Bronchial smooth muscle cell (primary cell): ENCODE measurements at places on chromosomes 1 and 21. TPM values are rescaled to one million over a fixed set of nuclear protein-coding genes. Genes with fewer than 3 reads are reported as not detected.

Gene SWT1
- 4.9 and 6.6 TPM in 2 replicates for total RNA-seq

Gene AKNAD1
- 0.16 and 0.34 TPM in 2 replicates for total RNA-seq

Gene IVL
- not detected in 2 replicates for total RNA-seq

Gene LAPTM5
- under 0.01 TPM in 2 replicates for total RNA-seq

Gene OR2L3
- not detected in 2 replicates for total RNA-seq

Gene PDPN
- 0.86 and 1.1 TPM in 2 replicates for total RNA-seq

Gene CLEC20A
- total RNA-seq, result not detected in 2 replicates

Gene EVI5
- 44.3 and 47.7 TPM in 2 replicates for total RNA-seq

Gene MPL
- total RNA-seq, result not detected in 2 replicates

Gene OR10Z1
- total RNA-seq, result not detected in 2 replicates

Gene GJA8
- total RNA-seq, result not detected in 2 replicates

Gene KCNH1
- total RNA-seq, result not detected in 2 replicates

Gene EDARADD
- under 0.01 TPM in 1 of 2 replicates, not detected in the other for total RNA-seq

Gene DCST2
- 0.09 TPM in 1 of 2 replicates, not detected in the other for total RNA-seq

Gene LRRC53
- not detected in 2 replicates for total RNA-seq

Gene MCOLN2
- total RNA-seq, result 0.26 and 3.0 TPM in 2 replicates

Gene REN
- not detected in 2 replicates for total RNA-seq

Gene MANEAL
- 0.32 and 1.8 TPM in 2 replicates for total RNA-seq

Gene SPATA21
- not detected in 2 replicates for total RNA-seq

Gene TMOD4
- not detected in 2 replicates for total RNA-seq

Gene LINGO4
- total RNA-seq, result not detected in 2 replicates

Gene NHLH1
- total RNA-seq, result under 0.01 TPM in 1 of 2 replicates, not detected in the other

Gene GSTM1
- total RNA-seq, result not detected in 2 replicates

Gene DTL
- total RNA-seq, result 0.17 and 1.4 TPM in 2 replicates

Gene CDC42BPA
- total RNA-seq, result 33.3 and 42.1 TPM in 2 replicates

Gene TNFRSF4
- total RNA-seq, result under 0.01 TPM in 1 of 2 replicates, not detected in the other

Gene RGS4
- total RNA-seq, result 2.7 and 12.6 TPM in 2 replicates

Gene EFNA4
- total RNA-seq, result 2.4 and 3.6 TPM in 2 replicates

Gene ADORA3
- total RNA-seq, result 0.16 and 0.17 TPM in 2 replicates

Gene ATAD3C
- total RNA-seq, result under 0.01 TPM in 1 of 2 replicates, not detected in the other

Gene KRTAP15-1
- total RNA-seq, result not detected in 2 replicates

Gene FUBP1
- 59.6 and 75.0 TPM in 2 replicates for total RNA-seq

Gene TTC22
- not detected in 2 replicates for total RNA-seq

Gene ZBTB21
- total RNA-seq, result 3.2 and 4.1 TPM in 2 replicates

Gene RER1
- 73.9 and 89.9 TPM in 2 replicates for total RNA-seq

Gene CRP
- total RNA-seq, result not detected in 2 replicates

Gene ALX3
- not detected in 2 replicates for total RNA-seq
